ENCODE measurements at places on chromosomes 16 and 17.
A peak's percentile ranks its signal among the peaks of the same experiment; 100 is the strongest.

DNA sequence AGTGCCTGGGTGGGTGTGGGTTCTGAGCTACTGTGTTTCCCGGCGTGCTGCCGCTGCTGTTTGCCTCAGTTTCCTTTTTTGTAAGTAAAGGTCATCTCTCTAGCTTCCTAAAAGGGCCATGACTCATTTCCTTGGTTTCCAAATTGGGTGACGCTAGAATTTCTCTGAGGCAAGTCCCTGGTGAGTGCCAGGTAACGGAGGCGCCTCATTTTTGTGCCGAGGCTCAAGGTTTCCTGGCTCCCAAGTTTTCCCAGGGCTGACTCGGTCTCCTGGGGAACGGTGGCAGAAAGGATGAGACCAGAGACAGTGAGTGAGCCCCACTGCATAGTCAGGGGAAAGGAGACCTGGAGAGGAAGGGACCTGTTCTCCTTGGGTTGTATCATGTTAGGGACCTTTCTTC is 20.3 kb downstream of the MSI2 start:
- no peaks in the 10 kb centered on the region for H3K27me3 ChIP-seq
- H3K36me3 ChIP-seq, result peaks cover 7% of the 10 kb centered on the region
- no peak for DNase-seq
- H3K27ac ChIP-seq, result no peak overlapping the region
- H3K4me3 ChIP-seq, result no peak overlapping the region
- peaks cover under 1% of the 10 kb centered on the region for H3K4me1 ChIP-seq

- no peak overlapping the region for H3K4me3 ChIP-seq
- no peak for DNase-seq
- H3K36me3 ChIP-seq, result no peaks in the 10 kb centered on the region
- no peak overlapping the region for H3K27ac ChIP-seq
- H3K27me3 ChIP-seq, result no peaks in the 10 kb centered on the region
These were observed 828.3 kb upstream of the EEF2KMT start for GRCh38 chr16:5925850-5926249.

DNA sequence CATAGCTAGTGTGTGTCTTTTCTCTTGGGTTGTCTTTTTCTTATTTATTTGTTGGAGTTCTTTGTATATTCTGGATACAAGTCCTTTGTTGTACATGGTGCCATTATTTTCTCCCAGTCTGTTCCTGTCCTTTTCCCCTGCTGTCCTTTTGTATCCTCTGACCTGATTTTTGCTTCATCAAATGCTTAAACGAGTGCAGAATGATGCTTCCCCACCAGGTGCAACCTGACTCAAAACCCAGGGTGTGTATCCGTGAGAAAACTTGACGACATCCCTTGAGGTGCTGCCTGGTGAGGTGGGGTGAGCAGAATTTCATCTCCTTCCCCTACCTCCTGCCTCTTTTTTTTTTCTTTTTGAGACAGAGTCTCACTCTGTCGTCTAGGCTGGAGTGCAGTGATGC is 88.6 kb downstream of the NTN1 start:
- no peaks in the 10 kb centered on the region for H3K4me1 ChIP-seq
- no peaks in the 10 kb centered on the region for H3K36me3 ChIP-seq
- peak; percentile 3 for DNase-seq
- H3K27ac ChIP-seq, result no peak overlapping the region
- H3K27me3 ChIP-seq, result no peaks in the 10 kb centered on the region
- no peak overlapping the region for H3K4me3 ChIP-seq

DNA sequence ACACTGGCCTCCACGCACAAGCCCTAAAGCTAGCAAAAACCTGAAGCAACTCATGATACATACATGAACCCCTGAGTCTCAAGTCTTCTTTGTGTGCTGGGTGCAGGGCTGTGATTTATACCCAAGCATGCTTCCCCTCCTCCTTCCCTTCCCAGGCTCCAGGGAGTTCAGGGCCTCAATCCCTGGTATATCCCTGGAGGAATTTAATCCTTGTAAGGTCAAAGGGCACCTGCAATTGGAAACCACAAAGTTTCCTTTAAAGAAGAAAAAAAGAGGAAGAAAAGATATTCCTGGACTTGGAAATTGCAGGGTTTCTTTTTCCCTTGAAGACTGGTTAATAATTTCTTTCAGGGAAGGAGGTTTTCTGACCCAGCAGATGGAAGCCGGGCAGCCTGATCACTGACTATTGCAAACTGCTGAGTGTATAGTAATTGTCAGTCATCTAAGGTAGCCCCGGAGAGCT is 182.3 kb downstream of the AATF start:
- H3K4me3 ChIP-seq, result no peak overlapping the region

DNA sequence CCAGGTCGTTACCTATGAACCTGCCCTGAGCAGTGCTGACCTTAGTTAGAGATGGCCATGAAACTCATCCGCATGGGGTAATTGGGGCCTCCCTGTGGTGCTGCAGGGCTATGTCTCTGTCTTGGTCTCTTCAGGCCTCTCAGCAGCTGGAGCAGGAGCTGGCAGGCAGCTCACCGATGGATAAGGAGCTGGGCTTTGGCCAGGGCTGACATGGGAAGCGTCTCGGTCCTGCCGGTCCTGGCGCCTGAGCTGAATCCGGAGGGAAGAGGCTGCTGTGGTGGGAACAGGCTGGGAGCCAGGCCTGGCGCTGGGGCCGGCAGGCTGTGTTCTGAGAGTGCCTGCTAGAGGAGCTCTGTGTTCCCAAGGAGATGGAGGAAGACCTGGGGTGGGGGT is 10.1 kb downstream of the IL32 start:
- H3K4me3 ChIP-seq, result no peak overlapping the region
- H3K4me1 ChIP-seq, result no peaks in the 10 kb centered on the region
- peaks cover 45% of the 10 kb centered on the region for H3K27me3 ChIP-seq
